ENCODE measurements at places on chromosomes 7 and 10.

DNA sequence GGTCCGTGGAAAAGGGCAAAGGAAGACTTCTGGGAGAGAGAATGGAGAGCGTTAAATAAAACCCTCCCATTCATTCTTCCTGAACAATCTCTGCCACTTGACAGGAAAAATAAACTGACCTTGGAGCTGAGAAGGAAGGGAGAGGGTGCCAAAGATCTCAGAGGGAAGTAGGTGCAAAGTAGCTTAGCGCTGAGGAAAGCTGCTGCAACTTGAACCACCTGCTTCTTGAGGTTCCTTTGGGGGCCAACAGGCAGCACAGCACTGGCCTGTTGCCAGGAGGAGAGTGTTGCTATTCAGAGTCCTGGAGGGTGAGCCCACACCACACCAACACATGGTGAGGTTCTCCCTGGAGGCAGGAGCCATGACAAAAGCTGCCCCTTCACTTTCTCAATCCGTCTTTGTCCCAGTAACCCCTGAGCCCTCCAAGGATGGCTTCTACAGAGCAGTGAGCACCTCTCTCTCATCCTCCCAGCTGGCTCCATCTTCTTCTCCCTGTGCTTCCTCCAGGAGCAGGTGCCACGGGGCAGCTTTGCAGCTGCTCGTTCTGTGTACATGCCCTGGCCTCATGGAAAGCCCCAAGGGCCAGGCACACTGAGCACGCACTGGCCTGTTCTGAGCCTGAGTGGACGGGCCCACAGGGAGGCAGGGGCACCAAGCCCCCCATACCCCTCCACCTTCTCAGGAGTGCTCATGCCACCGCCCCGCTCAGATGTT, 101.3 kb downstream of the STRA8 start:
- DNase-seq, result no peak

DNA sequence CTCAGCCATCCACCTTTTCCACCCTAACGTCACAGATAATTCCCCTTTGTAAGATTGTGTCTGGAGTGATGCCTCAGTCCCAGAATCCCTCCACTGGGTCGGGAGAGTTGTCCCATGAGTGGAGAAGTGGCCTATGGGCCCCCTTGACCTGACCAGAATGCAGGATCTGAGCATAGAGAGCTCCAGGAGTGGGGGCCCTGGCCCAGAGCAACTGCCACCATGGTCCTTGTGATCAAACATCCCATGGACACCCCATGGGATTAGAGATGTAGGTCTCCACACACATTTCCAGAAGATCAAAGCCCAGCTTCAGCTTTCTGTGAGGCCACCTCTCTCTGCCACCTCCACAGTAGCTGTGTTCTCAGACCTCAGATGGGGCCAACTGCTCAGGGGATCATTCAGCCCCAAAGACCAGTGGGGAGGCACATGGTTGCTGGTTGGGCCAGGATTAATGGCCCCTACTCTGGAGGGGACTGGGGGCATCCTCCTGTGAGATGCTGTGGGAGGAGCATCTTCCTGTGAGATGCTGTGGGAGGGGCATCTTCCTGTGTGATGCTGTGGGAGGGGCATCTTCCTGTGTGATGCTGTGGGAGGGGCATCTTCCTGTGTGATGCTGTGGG, 28.5 kb upstream of the DPYSL4 start:
- DNase-seq, result no peak

- DNase-seq, result no peak
Measured at GRCh38 chr10:116001262-116001857, 271.6 kb downstream of the GFRA1 start.

- DNase-seq, result no peak
Measured at GRCh38 chr10:31075434-31075833, 43.8 kb upstream of the ZNF438 start.

Data from stimulated activated CD4-positive, alpha-beta T cell treated with anti-CD3 and anti-CD28 coated beads, TNF-alpha, amount 100 ng/mL, for 4 hours (primary cell).